ENCODE measurements at places on chromosomes 3 and 15. TPM values are rescaled to one million over a fixed set of nuclear protein-coding genes. Genes with fewer than 3 reads are reported as not detected.
A peak's percentile ranks its signal among the peaks of the same experiment; 100 is the strongest.

Gene SLC27A2
- total RNA-seq: not detected

DNA sequence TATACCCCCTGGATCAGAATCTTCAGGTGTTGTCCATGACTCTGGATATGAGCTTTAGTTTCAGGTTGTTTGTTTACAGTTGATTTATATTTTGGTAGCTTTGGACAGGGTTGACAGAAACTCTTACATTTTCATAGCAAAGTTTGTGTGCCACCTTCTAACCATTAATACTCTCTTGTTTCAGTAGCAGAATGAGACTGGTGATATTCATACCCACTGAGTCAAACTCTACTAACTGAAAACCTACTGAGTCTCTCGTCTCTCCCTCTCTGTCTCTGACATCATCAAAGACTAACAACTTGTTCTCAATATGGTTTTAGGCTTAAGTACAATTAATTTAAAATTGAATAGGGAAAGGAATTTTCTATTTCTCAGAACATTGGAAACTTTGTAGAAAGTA is 282.3 kb downstream of the CNTN6 start:
- DNase-seq: no peak

DNA sequence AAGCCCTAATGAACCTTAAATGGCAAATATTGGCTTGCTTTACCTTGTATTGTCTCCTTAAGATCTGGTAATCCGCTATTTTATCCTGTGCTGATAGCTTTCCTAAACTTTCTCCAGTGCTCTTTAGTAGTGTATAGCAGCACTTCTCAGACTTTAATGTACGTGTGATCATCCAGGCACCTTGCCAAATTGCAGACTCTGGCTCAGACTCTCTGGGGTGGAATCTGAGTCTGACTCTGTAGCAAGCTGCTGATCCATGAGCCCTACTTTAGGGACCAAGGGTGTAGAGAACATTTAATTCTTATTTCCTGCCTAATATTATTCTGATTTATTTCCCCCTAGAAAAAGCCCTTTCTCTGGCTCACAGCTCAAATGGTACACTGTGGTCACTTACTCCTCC is 518.8 kb upstream of the ZNF385D start:
- DNase-seq: no peak

Gene ALDH1A2
- 22.9 TPM for total RNA-seq

Gene AGTR1
- total RNA-seq: 0.67 TPM

DNA sequence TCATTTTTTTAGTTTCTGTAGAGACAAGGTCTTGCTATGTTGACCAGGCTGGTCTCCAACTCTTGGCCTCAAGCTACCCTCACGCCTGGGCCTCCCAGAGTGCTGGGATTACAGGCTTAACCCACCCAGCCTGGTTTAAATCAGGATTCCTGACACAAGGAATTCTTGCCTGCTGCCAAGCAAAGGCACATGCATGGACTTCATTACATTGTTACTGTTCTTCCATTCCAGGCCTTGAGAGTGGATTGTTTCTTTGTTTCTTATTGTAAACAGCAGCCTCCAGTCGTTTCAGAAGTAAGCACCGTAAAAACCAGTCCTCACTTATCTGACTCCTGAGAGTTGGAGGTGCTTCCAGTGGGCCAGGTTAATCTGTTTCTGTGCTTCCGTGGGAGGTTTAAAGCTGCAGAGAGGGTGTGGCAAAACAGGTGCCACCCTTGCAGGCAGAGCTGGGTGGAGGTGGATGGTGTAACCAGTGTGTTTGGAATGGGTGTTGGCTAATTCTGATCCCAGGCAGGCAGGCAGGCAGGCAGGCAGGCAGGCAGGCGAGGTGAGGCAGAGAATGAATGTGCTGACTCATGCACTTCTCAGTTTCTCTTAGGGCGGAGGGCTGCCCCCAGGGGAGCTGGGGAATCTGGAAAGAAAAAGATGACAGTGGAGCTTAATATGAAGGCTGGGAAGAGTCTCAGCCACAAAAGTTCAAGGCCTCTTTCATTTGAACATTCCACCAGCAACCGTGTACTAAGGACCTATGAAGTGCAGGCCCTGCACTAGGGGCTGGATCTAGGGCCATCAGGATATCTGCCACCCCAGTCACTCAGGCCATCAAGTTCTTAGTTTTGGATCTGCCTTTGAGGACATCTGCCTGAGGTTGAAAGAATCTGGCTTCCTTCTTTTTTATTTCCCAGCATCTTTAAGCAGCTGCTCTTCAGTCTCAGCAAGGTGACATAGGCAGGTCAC is 37.0 kb upstream of the CDCP1 start:
- DNase-seq: peak; percentile 60

All from cardiac septum (tissue), 1 donor.